ENCODE measurements at places on chromosomes 4 and X.

DNA sequence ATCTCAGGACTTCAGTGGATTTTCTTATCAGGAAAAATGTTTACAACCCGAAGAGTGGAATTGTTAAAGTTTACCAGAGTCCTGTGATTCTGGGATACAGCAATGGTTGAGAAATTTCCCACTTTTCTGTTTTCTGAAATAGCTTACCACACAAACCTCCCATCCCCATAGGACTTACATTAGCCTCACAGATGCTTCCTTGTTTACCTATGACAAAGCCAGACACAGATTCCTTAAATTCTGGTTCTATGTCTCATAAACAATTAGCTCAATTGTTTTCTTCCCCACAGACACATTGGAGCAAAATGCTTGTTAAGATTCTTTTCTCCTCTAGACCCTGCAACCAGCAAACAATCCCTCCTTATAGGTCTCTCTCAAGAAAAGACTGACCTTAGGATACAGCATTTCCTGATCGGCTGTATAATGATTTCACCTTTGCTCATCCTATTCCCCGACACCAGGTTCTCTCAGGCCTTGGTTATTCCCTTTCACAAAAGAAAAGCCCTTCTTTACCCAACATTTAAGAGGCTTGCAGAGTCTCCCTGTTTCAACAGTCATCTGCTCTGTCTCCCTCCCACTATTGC, 886.2 kb downstream of the ARAP2 start:
- H3K36me3 ChIP-seq: no peaks in the 10 kb centered on the region
- no peak for DNase-seq
- H3K27me3 ChIP-seq: no peaks in the 10 kb centered on the region
- H3K4me1 ChIP-seq: no peaks in the 10 kb centered on the region
- no peak overlapping the region for H3K27ac ChIP-seq

GRCh38 chr4:55475394-55476243, 71.1 kb downstream of the CLOCK start:
- H3K27ac ChIP-seq: no peak overlapping the region
- H3K27me3 ChIP-seq: no peaks in the 10 kb centered on the region
- no peak overlapping the region for H3K4me3 ChIP-seq
- DNase-seq: no peak
- peaks cover 13% of the 10 kb centered on the region for H3K36me3 ChIP-seq
- H3K4me1 ChIP-seq: peaks cover 6% of the 10 kb centered on the region

- H3K27ac ChIP-seq: no peak overlapping the region
- DNase-seq: no peak
- H3K4me3 ChIP-seq: no peak overlapping the region
- no peaks in the 10 kb centered on the region for H3K4me1 ChIP-seq
Measured at GRCh38 chrX:84363663-84364062, 138.6 kb downstream of the HDX start.

- DNase-seq: no peak
- no peak overlapping the region for H3K27ac ChIP-seq
- no peaks in the 10 kb centered on the region for H3K36me3 ChIP-seq
- H3K4me3 ChIP-seq: no peak overlapping the region
- H3K27me3 ChIP-seq: no peaks in the 10 kb centered on the region
Measured at GRCh38 chrX:12447448-12448064, 309.3 kb downstream of the FRMPD4 start.

DNA sequence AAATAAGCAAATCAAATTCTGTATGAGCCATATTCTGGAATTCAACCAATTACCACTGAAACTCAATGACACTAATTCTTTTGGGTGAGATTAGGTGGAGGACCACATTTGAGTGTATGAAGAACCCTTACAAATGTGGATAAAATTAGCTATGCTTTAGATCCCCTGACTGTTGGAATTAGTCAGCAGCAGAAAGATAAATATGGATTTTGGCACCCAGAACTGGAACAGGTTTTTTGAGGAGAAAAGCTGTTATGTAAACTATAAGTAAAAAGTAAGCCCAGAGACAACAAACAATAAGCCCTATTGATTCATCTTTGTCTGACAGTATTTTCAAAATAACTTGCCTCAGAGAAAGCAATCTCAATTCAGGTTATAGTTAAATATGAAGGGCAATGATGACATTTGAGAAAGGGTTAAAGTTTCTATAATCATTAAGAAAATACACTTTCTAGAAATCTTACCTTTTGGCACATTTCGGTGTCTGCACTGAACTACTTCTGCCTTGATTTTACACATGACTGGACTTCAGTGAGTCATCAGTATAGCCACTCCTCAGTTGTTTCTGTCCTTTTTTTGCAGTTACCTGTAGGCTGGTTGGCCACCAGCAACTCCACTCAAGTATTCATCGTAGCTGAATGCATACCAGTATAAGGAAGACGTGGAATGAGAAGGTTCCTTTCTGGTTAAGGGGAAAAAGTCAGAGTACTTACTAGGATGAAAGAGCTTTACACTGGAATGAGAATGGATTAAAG, 80.0 kb downstream of the KCTD8 start:
- H3K27ac ChIP-seq: no peak overlapping the region
- no peaks in the 10 kb centered on the region for H3K27me3 ChIP-seq
- no peak for DNase-seq
- no peak overlapping the region for H3K4me3 ChIP-seq
- H3K36me3 ChIP-seq: no peaks in the 10 kb centered on the region
